ENCODE measurements at places on chromosomes 11 and 22.
A peak's percentile ranks its signal among the peaks of the same experiment; 100 is the strongest.

- DNase-seq: no peak
Observed at GRCh38 chr11:37496201-37496600, 898.2 kb upstream of the RAG2 start.

GRCh38 chr11:129249923-129250322 is 57.8 kb upstream of the ARHGAP32 start:
- DNase-seq: no peak

GRCh38 chr11:93591247-93591898 is 48.2 kb upstream of the SMCO4 start:
- no peak for DNase-seq

- no peak for DNase-seq
Observed at GRCh38 chr11:111367411-111368284, 11.4 kb downstream of the POU2AF1 start.

DNA sequence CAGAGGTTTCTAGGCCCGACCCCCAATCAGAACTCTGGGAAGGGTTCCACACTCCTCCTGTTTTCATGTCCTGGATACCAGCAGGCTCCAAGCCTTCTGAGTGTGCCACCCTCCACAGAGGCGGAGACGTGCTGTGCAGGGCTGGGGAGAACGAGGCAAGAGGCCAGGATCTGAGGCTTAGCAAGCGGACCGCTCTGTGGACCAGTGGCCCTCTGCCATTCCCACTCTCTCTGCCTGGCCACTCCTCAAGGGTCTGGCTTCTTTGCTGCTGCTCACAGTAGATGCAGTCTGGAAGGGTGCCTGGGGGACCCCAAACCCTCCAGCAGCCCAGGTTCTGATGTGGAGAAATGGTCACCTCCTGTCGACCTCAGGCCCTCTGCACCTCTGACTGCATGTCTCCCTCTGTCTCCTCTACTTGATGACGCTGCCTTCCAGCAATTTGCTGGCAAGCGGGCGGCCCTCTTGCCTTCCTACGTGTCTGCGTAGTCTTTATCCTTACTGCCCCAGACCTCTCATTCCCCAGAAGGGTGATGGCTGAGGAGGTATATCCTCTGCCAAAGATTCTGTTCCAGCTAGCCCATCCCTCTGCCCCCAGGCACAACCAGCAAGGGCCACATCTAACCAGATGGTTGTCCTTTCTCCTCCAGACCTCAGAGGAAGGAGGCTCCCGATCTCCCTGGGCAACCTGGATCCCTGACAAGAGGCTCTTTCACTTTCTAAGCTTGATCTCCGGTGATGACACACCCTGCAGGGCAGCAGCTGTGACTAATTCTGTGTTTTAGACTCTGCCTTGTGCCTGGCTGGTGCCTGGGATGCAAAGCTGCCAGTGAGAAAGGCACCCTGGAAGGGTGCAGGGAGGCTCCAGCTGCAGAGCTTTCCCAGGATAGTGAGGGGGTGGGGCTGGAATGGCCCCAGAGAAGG is 87.3 kb downstream of the NAT10 start:
- DNase-seq: no peak

- DNase-seq: no peak
Observed at GRCh38 chr11:132914600-132914999, 617.7 kb downstream of the OPCML start.

- peak; percentile 15 for DNase-seq
Observed at GRCh38 chr22:44710474-44711240, 8.7 kb downstream of the PRR5 start.

DNA sequence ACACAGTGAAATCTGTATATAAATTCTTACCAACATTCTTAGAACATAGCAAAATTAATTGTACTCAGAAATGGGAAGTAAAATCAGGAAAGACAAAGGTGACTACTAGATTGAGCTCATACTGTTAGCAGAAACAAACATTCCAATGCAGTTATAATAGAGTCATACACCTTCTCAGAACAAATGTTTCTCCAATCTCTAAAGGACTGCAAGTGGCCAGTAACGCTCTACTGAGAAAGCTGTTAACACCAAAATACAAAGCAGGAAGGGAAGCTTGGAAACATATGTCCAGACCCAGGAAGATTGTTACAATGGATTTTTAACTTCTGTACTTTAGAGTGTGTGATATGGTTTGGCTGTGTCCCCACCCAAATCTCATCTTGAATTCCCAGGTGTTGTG is 341.5 kb downstream of the LARGE1 start:
- DNase-seq: no peak

GRCh38 chr11:126704096-126704495 is 296.5 kb downstream of the KIRREL3 start:
- no peak for DNase-seq

DNA sequence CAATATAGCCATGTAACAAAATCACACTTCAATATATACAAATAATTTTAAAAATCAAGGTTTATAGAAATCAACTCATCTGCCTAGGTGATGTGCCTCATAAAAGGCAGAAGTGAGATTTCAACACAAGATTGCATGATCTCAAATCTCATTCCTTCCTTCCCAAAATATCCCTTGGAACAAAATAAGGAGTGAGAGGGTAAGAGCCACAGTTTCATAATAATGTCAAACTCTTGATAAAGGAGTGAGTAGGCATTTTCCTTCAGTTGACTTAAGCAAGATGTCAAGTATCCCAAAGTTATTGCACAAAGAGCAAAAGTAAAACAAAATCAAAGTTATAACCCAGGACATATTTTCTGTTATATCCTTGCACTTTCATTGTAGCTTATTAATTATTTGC is 81.3 kb downstream of the C22orf31 start:
- no peak for DNase-seq

DNA sequence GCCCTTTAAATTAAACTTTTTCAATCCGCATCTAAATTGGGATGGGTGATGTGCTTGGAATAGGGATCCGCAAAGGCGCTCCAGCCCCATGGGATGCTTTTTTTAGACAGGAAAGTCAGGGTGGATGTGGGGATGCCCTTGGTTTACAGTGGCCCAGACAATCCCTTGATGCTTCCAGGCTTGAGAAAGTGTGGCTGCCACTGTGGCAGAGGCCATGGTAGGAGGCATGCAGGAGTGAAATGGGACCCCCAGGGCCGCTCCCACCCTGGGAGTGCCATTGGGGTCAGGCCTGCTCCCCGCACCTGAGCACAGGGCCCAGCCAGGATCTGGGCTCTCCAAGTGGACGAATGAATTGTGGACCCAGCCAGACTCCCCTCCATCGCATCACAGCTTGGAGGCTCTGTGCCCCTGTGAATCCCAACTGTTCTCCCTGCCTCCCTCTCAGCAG is 75.8 kb downstream of the COMMD9 start:
- no peak for DNase-seq

GRCh38 chr22:17576470-17576869 is 13.2 kb downstream of the SLC25A18 start:
- DNase-seq: no peak

- no peak for DNase-seq
Observed at GRCh38 chr11:120032766-120033390, 105.0 kb downstream of the TRIM29 start.

DNA sequence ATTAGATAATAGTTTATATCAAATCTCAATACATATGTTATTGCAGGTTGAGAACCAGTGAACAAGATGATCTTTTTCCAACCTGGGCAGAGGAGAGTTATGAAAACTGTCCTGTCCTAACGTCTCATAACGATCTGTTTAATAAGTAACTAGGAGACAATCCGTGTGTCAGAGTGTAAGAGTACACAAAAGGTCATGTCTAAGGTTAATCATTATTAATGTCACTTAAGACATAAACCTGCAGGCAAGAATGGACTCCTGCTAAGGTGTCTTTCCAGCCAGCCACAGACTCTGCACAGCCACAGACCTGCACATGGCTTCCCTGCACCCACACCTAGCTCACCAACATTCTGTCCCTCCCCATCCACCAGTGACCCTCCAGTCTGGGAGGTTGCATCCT is 10.1 kb downstream of the SLC5A4 start:
- DNase-seq: no peak

DNA sequence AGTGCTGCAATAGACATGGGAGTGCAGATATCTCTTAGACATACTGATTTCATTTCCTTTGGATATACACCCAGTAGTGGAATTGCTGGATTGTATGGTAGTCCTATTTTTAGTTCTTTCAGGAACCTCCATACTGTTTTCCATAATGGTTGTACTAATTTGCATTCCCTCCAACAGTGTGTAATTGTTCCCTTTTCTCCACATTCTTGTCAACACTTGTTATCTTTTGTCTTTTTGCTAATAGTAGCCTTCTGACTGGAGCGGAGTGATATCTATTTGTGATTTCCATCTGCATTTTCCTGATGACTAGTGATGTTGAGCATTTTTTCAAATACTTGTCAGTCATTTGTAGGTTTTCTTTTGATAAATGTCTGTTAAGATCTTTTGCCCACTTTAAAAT is 128.9 kb downstream of the CTNND1 start:
- DNase-seq: no peak

GRCh38 chr11:116567721-116568242 is 205.0 kb downstream of the BUD13 start:
- no peak for DNase-seq

DNA sequence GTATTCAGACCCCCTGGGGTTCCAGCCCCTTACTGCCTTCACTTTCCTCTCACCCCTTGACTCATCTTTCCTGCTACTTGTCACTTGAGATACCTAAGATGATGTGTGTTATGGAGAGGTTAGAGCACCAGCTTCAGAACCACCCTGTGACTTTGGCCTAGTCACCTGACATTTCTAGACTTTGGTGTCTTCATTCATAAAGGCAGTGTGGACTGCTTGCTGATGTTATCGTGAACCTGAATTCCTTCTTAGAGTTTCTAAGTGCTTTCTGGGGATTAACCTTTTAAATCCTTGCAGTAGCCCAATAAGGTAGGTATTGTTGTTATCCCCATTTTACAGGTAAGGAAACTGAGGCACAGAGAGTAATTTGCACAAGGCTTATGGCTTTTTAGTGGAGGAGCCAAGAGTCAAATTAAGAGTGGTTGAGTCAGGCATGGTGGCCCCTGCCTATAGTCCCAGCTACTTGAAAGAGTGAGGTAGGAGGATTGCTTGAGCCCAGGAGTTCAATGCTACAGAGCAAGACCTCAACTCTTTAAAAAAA is 5.1 kb upstream of the BBS1 start:
- no peak for DNase-seq

GRCh38 chr11:13119941-13120520 is 110.9 kb downstream of the RASSF10 start:
- no peak for DNase-seq

DNA sequence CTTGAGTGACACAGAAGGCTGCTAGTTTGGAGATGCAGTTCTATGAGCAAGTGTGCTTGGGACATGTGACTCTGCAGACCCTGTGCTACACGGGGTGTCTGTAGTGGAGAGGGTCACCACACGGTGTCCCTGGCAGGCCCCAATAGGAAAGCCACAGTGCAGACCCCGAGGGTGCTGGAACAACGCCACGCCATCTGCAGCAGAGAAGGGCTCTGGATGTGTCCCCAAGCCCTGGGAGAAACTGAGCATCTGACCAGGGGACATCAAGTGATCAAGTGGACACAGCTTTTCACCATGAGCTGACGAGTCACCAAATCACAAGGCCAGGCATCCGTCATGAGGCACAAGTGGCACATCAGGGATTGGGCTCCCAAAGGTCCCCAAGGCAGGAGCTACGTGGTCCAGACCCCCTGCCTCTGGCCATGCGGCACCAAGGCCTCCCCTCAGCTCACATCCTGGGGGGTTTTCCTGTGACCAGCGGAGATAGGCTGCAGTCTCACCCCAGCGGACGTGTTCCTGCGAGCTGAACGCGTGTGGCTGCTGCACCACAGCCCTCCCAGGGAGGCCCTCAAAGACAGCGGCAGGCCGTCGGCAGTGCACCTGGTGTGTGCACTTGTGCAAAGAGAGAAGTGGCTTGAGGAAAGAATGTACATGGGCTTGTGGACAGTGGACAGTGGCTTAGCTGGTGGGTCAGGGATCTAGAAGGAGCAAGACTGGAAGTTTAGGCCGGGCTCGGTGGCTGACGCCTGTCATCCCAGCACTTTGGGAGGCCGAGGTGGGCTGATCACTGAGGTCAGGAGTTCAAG is 96.7 kb downstream of the RPS6KA4 start:
- DNase-seq: no peak

DNA sequence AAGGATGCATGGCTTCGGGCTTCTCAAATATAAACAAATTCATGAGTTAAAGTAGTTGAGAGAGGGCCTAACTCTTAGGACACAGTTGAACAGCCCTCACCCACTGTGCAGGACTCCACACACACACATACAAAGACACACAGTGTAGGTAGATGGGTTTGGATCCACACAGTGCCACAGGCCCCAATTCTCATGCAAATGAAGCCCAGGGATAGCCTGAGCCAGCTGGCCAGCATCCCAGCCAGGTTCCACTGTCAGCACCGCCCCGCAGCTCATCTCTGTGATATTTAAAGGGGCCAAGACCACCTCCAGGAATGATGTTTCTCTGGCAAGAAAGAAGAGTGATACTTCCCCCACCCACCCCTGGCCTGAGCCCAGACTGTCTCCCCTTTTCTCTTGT is 11.7 kb downstream of the SLC35C1 start:
- DNase-seq: no peak

DNA sequence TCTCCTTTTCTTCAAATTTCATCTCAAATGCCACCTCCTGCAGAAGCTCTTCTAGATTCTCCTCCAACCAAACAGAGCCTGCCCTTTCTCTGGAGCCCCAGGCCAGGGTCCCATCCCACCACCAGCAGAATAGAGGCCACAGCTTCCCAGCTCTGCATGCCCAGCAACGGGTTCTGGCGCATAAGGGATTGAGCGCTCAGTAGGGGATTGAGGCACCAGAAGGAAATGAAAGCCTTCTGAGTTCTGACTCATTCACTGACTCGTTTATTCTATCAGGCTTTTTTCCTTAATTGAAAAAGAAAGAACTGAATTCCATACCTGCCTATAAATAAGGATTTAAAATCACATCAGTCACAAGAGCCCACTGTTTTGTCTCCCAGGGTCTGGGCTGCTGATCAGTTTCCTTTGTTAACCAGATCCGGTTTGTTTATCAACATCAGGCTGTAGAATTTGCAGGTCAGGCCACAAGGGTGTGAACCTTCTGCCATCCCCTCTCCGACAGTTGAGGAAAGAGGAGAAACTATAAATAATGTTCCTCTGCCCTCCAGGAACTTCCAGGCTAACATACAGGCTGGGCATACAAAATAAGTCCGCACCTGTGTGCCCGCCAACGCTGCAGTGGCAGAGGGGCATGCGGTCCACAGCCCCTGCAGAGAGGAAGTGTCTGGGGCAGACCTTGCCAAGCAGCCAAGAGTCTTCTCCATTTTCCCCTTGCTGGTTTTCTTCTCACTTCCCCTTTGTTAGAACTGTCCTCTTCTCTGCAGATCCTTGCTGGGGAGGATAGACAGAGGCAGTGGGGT is 63.5 kb upstream of the PRDM11 start:
- no peak for DNase-seq

DNA sequence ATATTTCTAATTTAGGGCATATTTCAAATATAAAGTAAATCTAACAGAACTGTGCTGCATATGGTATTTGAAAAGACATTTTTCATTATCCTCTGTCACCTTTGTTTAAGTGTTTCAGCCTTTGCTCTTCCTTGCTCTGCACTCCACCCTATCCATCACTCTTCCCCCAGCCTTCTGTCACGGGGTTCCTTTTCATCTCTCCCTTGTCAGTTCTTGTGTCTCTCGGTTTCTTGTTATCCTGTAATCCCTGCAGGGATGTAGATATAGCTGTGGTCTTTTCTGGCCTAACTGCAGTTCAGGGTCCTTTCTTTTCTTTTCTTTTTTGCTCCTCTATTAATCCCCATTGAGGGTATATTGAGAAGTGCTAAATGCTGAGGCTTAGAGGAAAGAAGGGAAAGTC is 261.9 kb downstream of the DCDC1 start:
- DNase-seq: no peak

GRCh38 chr11:122628810-122629555 is 26.5 kb upstream of the UBASH3B start:
- peak; percentile 53 for DNase-seq

- no peak for DNase-seq
Observed at GRCh38 chr22:25661073-25661472, 80.9 kb upstream of the MYO18B start.
